ENCODE measurements at places on chromosomes 2 and 18. TPM values are rescaled to one million over a fixed set of nuclear protein-coding genes. Genes with fewer than 3 reads are reported as not detected.

ELAC1 gene
- polyA plus RNA-seq: 6.4 TPM

EDAR gene
- polyA plus RNA-seq: 0.08 TPM

PRKAG3 gene
- 32.9 TPM for polyA plus RNA-seq

PSTPIP2 gene
- polyA plus RNA-seq: 2.4 TPM

TMEM169 gene
- polyA plus RNA-seq: 4.5 TPM

DNA sequence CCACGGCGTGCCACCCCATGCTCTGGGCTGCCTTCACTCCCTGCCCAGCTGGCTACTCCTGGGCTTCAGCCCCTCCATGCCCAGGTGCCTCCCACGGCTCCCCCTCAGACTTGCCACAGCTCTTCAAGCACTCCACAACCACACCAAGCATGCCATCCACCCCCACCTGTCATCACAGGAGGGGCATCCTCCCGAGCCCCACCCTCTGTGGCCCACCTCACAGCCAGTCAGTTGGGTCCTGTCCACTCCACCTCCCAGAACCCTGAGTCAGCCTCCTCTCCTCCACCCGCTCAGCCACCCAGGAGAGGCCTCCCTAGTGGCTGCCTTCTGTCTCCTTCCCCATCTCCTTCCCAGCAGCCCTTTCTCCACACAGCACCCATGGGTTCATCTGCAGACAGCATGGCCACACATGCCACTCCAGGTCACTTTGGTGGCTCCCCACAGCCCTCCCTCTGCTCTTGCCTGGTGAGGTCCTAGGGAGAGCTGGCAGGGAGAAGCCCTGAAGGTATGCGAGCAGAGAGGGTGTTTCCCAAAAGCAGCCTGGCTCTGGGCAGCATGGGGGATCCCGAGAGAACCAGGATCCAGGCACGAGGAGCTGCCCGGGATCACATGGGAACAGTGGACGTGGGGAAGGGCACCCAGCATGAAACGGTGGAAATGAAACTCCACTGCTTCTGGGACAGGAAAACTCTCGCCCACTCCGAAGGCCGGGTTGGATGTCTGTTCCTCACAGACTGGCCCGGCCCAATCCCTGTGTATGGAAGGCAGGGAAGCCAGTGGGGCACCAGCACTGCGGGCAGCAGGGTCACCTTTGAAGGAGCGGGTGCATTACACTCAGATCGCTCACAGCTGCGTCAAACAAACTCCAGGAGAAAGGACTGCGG is 2.7 kb downstream of the LIMS2 start:
- no peak for DNase-seq

- no peak for DNase-seq
Measured at GRCh38 chr18:10379522-10379921, 74.9 kb upstream of the APCDD1 start.

DNA sequence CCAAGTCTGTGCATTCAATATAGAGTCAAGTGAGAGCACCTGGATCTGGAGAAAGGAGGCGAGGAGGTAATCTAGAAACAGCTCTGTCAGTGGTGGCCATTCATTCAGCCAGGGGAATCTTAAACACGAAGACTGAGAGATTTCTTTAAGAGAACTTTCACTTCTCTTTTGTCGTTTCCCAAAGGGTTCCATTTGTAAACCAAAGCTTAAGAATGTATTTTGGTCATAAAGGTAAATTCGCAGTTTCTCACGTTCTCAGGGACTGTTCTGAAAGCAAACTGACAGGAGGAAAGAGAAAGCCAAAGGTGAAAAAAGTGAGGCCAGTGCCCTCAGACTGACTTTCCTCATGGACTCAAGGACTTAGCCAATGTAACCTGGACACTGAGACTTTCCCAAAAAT is 513.5 kb downstream of the CMPK2 start:
- DNase-seq: no peak

CFAP53 gene
- polyA plus RNA-seq: 0.32 TPM

- no peak for DNase-seq
Measured at GRCh38 chr18:23920054-23920453, 94.5 kb upstream of the TTC39C start.

GRCh38 chr2:115678129-115678528 is 1235.7 kb downstream of the DPP10 start:
- no peak for DNase-seq

SETBP1 gene
- 14.8 TPM for polyA plus RNA-seq

- DNase-seq: no peak
Measured at GRCh38 chr2:31333046-31333445, 81.5 kb downstream of the XDH start.

TMEFF2 gene
- polyA plus RNA-seq: 22.9 TPM

CENPA gene
- polyA plus RNA-seq: 3.5 TPM

DNER gene
- polyA plus RNA-seq: 2.2 TPM

CPLX4 gene
- polyA plus RNA-seq: not detected
